Activated CD8-positive, alpha-beta memory T cell treated with anti-CD3 and anti-CD28 coated beads, Interleukin-2, amount 10 ng/mL, durations not matched to agents 7 days and 5 days (primary cell): ENCODE measurements at places on chromosomes 2 and 18. TPM values are rescaled to one million over a fixed set of nuclear protein-coding genes. Genes with fewer than 3 reads are reported as not detected.

MARS2 gene
- 22.0 TPM for total RNA-seq

PSD4 gene
- total RNA-seq: 314 TPM

NPPC gene
- total RNA-seq: not detected

- no peak for DNase-seq
- H3K36me3 ChIP-seq: no peaks in the 10 kb centered on the region
- no peak overlapping the region for H3K27ac ChIP-seq
- H3K4me3 ChIP-seq: no peak overlapping the region
These were observed 81.1 kb upstream of the EPHA4 start for GRCh38 chr2:221653182-221653581.

DNA sequence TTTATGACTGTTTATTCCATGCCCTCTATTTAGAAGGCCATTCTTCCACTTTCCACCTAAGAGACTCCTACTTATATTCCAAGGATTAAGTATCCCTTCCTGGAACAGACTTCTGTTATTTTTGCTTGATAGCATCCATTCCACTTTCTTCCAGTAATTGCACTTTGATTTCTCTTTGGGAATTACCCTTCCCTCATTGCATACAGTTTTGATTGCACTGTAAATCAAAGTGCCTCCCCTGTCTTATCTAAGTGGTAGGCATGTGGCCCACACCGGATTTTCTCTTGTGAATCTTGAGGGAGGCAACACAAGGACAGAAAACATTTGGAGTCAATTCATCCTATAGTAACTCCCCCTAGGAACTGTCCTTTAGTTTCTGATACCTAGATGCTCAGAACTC, 120.4 kb downstream of the PDE11A start:
- no peak overlapping the region for H3K27ac ChIP-seq
- no peaks in the 10 kb centered on the region for H3K27me3 ChIP-seq
- no peak overlapping the region for H3K4me3 ChIP-seq
- no peak for DNase-seq

- no peak overlapping the region for H3K27ac ChIP-seq
- H3K27me3 ChIP-seq: no peaks in the 10 kb centered on the region
- no peak for DNase-seq
- H3K36me3 ChIP-seq: no peaks in the 10 kb centered on the region
These were observed 931.1 kb downstream of the LRP1B start for GRCh38 chr2:141199711-141200110.

DNA sequence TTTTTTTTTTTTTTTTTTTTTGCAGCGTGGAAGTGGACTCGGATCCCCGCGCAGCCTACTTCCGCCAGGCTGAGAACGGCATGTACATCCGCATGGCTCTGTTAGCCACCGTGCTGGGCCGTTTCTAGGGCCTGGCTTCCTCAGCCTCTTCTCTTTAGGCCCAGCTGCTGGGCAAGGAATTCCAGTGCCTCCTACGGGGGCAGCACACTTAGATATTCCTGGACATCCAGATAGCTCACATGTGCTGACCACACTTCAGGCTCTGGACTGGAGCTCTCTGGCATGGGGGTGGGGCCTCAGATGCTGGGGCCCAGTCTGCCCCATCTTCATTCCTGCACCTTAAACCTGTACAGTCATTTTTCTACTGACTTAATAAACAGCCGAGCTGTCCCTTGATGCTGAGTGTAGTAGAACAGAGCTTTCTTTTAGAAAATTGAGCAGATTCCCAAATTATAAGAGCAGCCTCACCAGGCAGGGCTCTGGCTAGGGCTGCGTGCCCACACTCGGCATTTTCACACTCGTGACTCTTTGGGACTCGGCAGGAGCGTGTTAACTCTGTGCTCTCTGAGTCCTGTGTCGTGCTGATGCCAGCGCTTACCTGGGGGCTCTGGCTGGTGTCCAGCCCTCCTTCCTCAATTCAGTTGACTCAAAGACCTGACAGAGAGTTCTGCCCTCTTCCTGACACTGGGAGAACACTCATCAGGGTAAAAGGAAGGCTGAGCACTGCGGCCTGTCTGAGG, 19.3 kb downstream of the SLC30A3 start:
- DNase-seq: no peak
- H3K4me1 ChIP-seq: peaks cover 7% of the 10 kb centered on the region
- peaks cover 22% of the 10 kb centered on the region for H3K36me3 ChIP-seq
- H3K4me3 ChIP-seq: no peak overlapping the region
- H3K27ac ChIP-seq: no peak overlapping the region

DNA sequence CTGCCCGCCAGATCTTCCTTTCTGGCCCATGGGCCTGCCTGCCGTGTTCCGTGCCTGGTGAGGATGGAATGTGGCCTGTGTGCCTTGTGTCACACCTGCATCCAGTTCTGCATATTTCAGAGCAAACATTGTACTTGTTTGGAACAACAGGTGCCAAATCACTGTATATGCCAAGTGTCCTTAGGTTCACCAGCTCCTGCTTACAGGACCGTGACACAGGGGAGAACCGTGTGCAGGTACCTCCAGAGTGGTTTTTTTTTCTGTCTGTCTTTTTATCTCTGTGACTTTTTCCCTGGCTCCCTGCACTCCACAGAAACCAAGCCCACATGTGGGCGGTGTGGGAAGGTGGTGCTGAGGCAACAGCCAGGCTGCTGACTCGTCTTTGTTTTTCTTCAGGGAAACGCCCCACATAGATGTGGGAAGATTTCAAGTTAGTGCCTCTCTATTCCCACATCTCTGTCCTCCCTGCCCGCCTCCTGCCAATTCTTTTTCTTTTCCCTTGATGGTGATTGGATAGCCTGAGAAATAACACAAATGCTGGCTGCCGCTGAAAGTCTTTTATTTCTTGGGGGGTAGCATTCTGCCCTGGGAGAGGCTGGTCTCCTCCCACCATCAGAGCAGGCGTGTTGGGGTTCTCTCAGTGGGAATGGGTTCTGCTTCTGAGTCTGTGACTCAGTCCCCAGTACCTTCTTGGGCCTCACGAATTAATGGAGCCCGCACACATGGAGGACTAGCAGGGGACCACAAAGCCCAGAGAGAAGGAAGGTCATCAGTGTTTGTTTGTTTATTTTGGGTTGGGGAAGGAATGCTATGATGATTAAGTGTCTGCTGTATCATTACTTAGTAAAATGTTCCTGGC, 21.4 kb downstream of the GRHL1 start:
- H3K27me3 ChIP-seq: peaks cover 4% of the 10 kb centered on the region
- peaks cover 10% of the 10 kb centered on the region for H3K4me1 ChIP-seq
- H3K27ac ChIP-seq: no peak overlapping the region
- H3K4me3 ChIP-seq: no peak overlapping the region

GRCh38 chr2:224716921-224717320, 756 bp upstream of the CCDC195 start:
- no peaks in the 10 kb centered on the region for H3K36me3 ChIP-seq
- DNase-seq: no peak
- no peak overlapping the region for H3K27ac ChIP-seq
- H3K4me1 ChIP-seq: no peaks in the 10 kb centered on the region

DNA sequence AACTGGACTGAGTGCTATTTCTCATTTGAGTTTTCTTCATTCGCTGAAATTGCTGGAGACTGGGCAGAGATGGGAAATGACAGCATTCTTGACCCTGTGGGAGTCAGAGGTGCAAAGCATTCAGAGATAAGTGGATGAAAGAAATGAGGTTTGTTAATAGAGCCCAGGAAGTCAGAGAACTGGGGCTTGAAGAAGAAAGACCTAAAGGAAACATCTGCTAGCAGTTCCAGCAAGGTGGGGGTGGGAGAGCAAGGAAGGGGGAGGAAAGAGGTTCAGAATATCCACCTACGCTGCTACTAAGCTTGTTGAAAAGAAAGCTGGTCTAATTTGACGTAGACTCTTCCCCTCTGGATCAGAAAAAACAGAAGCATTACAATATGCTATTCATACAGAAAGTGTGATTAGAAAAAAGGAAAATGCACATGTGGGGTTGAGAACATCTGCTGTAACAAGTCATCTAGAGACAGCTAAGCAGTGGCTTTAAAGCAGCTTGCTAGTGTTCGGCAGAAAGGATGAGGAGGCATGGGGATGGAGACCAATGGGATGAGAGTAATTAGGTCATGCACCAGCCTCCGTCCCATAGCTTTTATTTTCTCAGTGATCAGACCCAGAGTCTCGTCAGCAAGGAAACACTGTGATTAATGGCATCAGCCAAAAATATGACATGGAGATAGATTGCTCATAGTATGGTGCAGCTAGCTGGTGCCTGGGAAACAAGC, 29.7 kb downstream of the NAB1 start:
- H3K27me3 ChIP-seq: no peaks in the 10 kb centered on the region
- peaks cover 33% of the 10 kb centered on the region for H3K36me3 ChIP-seq
- H3K4me3 ChIP-seq: peak overlapping the region; percentile 62
- peak overlapping the region; percentile 82 for H3K27ac ChIP-seq

GRCh38 chr2:162053808-162054155, 20.2 kb downstream of the DPP4 start:
- peaks cover 55% of the 10 kb centered on the region for H3K4me1 ChIP-seq
- H3K4me3 ChIP-seq: no peak overlapping the region
- H3K27me3 ChIP-seq: no peaks in the 10 kb centered on the region
- DNase-seq: no peak

DNA sequence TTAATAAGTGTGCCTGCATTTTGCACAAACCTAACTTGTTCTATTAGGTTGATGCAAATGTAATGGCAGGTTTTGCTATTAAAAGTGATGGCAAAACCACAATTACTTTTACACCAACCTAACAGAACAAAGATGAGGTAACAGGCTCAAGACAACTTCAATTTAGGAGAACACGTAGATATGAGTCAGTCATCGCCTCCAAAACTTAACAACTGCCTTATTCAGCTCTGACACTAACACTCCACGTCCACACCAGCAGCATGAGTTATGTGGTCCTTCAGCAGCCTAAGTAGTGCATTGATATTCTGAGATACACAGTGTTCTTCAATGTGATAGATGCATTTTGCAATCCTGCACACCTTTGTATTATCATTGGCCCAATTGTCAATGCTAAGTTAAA, 1175.1 kb upstream of the ACVR2A start:
- no peaks in the 10 kb centered on the region for H3K4me1 ChIP-seq
- no peak for DNase-seq
- H3K4me3 ChIP-seq: no peak overlapping the region
- no peak overlapping the region for H3K27ac ChIP-seq
- H3K27me3 ChIP-seq: no peaks in the 10 kb centered on the region

DNA sequence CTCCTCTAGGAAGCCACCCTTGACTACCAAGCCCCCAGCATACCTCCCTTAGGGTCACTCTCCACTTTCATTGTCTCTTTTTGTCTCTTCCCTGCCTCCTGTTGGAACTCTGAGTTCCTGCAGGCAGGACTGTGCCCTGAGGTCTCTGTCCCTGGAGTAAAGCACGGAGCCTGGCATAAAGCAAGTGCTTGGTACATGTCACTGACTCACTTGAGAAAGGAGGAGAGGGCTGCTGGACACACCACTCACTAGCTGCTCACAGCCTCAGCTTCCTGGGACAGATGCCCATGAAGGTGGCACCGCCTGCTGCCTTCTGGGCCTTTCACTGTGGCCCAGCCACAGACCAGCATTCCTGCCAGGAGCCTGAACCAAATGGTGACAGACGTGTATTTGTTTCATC, 64.4 kb downstream of the RPIA start:
- DNase-seq: no peak
- peak overlapping the region; percentile 49 for H3K27ac ChIP-seq
- peaks cover 2% of the 10 kb centered on the region for H3K27me3 ChIP-seq
- peaks cover 42% of the 10 kb centered on the region for H3K36me3 ChIP-seq
- H3K4me1 ChIP-seq: peaks cover 14% of the 10 kb centered on the region

DNA sequence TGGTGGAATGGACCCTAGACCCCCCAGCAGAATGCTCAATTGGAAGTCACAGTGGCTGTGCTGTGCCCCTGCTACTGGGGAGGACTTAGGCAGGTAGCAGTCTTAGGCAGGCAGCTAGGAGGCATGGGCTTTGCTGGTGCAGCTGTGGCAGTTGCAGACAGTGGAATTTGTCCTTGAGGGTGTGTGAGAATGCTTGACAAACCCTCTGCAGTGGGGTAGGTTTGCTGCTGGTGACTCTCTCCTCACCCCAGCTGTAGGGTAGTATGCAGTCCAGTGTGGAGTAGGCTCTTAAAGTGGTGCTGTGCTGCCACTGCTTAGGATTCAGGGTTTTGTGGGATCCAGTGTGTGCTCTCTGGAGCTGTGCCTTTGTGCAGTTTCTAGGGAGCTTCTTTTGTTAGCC, 61.3 kb downstream of the NUP35 start:
- peaks cover 69% of the 10 kb centered on the region for H3K36me3 ChIP-seq
- H3K4me3 ChIP-seq: no peak overlapping the region
- no peak for DNase-seq
- no peaks in the 10 kb centered on the region for H3K27me3 ChIP-seq
- no peak overlapping the region for H3K27ac ChIP-seq

DNA sequence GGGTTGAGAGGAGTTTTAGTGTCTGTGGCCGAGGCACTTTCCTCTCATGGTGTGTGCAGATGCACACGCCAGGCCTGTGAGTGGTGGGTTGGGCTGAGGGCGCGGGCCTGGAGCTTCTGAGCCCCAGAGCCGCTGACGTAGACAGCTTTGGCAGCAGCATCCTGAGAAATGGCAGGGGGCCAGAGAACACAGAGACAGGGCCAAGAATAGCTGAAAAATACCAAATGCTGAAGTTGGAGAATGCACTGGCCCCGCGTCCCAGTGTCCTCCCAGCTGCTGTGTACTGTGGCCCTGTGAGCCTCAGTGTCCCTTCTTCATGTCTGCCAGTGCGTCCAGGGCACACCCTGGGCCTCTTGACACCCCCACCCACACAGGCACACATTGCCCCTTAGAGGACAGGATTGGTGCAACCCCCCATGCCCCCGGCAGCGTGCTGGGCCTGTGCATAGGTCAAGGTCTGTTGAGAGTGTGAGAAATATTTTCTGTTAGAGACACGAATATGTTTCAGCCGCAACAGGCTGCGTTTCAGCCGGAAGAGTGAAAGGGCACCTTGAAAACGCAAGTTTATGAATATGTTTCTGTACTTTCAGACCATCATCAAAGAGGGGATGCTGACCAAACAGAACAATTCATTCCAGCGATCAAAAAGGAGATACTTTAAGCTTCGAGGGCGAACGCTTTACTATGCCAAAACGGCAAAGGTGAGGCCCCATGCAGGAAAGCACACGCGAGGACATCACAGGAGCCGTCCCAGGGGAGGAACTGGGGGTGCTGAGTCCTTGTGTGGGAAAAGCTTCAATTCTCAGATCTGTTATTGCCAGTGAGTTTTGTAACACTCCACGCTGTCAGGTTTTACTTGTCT, 33.6 kb downstream of the DGKD start:
- no peaks in the 10 kb centered on the region for H3K27me3 ChIP-seq
- peaks cover 27% of the 10 kb centered on the region for H3K36me3 ChIP-seq
- DNase-seq: no peak
- H3K4me1 ChIP-seq: peaks cover 56% of the 10 kb centered on the region
- H3K4me3 ChIP-seq: no peak overlapping the region
- no peak overlapping the region for H3K27ac ChIP-seq

- H3K27ac ChIP-seq: no peak overlapping the region
- H3K4me1 ChIP-seq: no peaks in the 10 kb centered on the region
- H3K4me3 ChIP-seq: no peak overlapping the region
- no peak for DNase-seq
- H3K27me3 ChIP-seq: peaks cover 22% of the 10 kb centered on the region
- no peaks in the 10 kb centered on the region for H3K36me3 ChIP-seq
These were observed 4.9 kb downstream of the DCC start for GRCh38 chr18:52344881-52345280.

GRCh38 chr2:30287857-30288513, 56.7 kb downstream of the LBH start:
- no peak overlapping the region for H3K27ac ChIP-seq
- no peak overlapping the region for H3K4me3 ChIP-seq
- no peaks in the 10 kb centered on the region for H3K27me3 ChIP-seq
- DNase-seq: no peak
- H3K36me3 ChIP-seq: no peaks in the 10 kb centered on the region
- H3K4me1 ChIP-seq: peaks cover 21% of the 10 kb centered on the region

GRCh38 chr2:107936433-107937359, 49.6 kb upstream of the SLC5A7 start:
- no peak overlapping the region for H3K27ac ChIP-seq
- H3K36me3 ChIP-seq: no peaks in the 10 kb centered on the region
- DNase-seq: no peak
- no peaks in the 10 kb centered on the region for H3K27me3 ChIP-seq
- H3K4me1 ChIP-seq: no peaks in the 10 kb centered on the region
